ENCODE measurements at places on chromosomes 12 and 14.

DNA sequence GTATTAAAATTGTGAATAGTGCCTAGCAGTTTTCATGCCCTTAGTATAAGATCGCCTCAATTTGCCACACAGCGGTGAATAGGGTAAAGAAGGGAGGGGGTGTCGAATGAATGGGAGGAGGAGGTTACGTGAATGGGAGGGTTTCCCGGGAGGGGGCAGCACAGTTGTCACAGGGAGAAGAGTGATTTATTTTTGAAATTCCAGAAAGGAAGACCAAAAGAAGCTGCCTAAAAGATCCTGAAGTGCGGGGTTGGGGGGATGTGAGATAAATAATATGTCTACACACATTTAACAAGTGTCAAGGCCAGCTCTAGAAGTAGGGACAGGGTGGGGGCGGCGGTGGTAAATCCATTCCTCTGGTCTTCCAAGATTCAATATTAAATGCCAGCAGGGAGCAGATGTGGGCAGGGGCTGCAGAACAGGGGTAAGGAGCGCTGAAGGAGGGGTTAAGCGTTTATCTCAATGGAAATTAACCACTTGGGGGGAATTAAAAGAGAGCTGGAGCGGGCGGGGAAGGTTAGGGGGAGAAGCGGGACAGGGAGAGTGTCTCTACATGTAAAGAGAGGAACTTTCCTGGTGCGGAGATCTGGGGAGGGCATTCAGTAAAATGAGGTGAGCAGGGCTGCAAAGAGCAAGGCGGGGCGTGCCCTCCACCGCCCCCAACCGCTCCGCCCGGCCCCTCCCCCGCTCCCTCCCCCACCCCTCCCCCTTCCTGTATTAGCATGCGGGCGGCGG, 867 bp downstream of the C12orf42 start:
- DNase-seq: no peak

- DNase-seq: peak; percentile 12
These were observed 481.8 kb downstream of the TMEM117 start for GRCh38 chr12:44317651-44318126.

DNA sequence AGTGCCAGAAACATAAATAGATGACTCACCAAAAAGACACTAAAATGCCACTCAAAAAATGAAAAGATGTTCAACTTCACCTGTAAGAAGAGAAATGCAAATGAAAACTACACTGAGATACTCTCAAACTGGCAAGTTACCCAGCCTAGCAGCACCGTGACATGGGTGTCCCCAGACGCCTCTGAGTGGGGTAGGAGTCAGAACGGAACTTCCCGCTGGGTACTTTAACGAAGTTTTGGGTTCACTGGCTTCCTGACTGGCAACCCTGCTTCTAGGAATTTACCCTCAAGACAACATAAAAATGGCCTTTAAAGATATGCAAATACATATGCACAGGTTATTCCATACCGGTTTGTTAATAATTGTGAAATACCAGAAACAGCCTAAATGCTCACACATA, 52.6 kb downstream of the RIMBP2 start:
- no peak for DNase-seq

GRCh38 chr12:70272510-70272909, 29.3 kb downstream of the CNOT2 start:
- no peak for DNase-seq
